ENCODE measurements at places on chromosomes 16 and 17.

GRCh38 chr17:8237886-8238285 lies 10.0 kb downstream of the CTC1 start:
- no peak for DNase-seq

DNA sequence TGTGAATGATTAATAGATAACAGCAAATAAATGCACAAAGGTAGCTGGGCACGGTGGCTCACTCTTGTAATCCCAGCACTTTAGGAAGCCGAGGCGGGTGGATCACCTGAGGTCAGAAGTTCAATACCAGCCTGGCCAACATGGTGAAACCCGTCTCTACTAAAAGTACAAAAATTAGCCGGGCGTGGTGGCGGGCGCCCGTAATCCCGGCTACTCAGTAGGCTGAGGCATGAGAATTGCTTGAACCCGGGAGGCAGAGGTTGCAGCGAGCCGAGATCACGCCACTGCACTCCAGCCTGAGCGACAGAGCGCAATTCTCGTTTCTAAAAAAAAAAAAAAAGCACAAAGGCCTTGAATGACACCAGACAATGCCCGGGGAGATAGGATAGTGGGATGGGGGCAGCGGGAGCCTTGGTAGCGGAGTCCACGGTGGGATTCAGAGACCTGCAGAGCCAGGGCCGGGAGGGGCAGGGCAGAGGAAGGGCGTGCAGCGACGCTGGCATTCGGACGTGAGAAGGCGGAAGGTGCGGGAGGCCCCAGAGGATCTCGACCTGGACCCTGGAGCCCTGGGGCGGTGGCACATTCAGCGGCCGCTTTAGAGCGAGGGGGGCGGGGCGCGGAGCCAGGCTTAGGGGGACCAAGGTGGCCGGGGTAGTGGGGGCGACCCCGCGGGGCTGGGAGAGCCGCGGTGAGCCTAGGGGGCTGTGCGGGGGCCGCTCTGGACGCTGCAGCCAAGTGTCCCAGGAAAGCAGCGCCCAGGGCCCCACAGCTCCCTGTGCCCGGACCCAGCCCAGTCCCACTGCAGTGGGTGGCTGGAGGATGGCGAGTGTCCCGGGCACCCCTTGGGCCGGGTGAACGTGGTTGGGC lies 999 bp upstream of the FLYWCH2 start:
- DNase-seq, result no peak

DNA sequence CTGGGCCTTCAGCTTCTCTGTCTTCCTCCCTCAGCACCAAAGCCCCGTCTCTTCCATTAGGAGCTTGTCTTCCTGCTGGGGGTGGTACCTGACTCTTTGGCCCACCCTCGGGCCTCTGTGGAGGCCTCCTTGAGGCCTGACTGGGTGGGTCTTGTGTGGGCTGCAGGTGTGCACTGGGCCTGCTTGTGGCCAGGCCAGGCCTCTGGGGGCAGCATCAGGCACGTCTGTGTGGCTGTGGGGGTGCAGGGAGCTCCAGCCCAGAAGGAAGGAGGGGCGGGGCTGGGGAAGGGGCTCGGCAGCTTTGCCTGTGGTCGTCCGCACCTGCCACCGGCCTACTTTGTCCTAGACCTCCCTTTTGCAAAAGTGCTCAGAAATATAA lies 7.0 kb downstream of the PIGQ start:
- no peak for DNase-seq

GRCh38 chr16:86317813-86318650 lies 192.3 kb upstream of the FOXF1 start:
- DNase-seq, result no peak

DNA sequence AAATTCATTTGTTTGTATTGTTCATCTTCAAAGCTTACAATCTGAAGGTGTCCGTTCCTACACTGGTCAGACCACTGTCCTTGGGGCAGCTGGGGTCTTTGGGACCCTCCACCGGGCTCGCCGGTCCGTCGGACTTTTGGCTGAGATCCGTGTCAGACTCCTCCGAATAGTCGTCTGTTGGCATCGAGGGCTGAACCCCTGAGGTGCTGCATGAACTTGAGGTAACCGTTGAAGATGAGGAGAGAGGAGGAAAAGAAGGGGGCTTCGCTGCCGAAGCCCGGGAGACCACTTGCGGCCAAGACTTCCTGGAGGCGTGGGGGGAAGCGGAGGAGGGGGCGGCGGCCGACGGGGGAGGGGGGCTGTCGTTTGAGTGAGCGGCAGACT lies 260.8 kb downstream of the ZFHX3 start:
- DNase-seq, result no peak

DNA sequence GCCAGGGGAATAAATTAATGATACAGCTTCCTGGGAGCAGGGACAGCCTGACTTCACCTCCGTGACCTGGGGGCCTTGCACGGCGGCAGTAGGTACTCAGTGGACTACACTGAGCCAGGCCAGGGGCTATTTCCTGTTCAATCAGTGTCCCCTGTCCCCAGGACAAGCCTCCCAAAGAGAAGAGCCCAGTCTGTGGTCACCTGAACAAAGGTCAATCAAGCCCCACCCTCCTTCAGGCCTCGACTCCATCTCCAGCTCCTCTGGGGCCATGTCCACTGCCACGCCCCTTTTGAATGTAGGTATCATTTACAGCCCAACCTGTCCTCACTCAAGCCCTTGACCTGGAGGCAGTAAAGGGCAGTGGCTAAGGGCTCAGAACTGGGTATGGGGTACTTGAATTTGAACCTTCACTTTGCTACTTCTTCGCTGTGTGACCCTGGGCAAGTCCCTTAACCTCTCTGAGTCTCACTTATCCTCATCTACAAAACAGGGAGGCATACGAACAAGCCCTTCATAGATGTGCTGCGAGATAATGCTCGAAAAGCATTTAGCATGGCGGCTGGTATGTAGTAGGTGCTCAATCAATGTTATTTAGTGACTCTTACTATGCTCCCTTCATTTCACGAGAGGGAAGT lies 29.0 kb downstream of the MYH11 start:
- DNase-seq, result no peak

DNA sequence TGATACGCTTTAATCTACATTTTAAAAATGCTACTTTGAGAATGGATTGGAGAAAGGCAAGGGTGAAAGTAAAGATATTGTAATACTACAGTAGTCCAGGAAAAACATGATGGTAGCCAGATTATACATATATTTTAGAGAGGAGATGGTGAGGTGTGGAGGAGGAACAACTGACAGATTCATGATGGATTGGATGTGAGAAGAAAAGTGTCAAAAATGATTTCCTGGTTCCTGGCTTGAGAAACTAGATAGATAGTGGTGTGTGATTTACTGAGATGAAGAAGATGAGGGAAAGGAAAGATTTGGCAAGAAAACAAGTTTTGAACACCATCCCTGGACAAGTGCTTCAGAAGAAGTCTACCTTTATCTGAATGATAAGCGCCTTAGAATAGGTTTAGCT lies 80.5 kb downstream of the CHD9 start:
- no peak for DNase-seq

- no peak for DNase-seq
Measured at GRCh38 chr16:71430744-71431143, 11.1 kb downstream of the TLE7 start.

DNA sequence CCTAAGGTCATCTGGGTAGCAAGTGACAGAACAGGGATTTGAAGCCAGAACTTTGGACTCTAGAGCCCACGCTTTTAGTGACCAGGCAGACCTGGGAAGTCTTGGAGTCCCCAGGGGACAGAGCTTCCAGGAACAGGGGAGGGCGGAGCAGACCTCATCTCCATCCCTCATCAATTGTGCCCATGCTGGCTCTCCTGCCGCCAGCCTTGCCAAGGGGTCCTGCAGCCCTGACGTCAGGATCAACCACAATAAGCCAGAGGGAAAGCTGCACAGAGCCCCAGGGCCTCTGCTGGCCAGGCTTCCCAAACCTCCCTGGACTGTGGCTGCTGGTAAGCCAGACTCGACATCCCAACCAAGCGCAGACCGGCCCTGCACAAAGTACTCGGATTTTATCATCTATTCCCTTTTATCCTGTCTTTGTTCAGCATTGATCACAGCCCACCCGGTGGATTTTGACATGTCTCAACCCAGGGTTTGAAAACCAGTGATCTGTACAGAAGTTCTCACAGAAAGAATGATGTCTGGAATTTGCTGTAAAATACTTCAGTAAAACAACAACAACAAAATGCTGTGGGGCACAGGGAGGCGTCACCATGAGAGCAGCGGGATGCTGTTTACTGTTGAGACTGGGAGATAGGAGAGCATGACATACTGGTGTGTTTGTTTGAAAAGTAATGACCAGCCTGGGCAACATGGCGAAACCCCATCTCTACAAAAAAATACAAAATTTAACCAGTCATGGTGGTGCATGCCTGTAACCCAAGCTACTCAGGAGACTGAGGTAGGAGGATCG lies 11.8 kb downstream of the C16orf74 start:
- DNase-seq, result no peak

GRCh38 chr16:31009894-31010584 lies 399 bp downstream of the STX1B start:
- DNase-seq, result no peak

DNA sequence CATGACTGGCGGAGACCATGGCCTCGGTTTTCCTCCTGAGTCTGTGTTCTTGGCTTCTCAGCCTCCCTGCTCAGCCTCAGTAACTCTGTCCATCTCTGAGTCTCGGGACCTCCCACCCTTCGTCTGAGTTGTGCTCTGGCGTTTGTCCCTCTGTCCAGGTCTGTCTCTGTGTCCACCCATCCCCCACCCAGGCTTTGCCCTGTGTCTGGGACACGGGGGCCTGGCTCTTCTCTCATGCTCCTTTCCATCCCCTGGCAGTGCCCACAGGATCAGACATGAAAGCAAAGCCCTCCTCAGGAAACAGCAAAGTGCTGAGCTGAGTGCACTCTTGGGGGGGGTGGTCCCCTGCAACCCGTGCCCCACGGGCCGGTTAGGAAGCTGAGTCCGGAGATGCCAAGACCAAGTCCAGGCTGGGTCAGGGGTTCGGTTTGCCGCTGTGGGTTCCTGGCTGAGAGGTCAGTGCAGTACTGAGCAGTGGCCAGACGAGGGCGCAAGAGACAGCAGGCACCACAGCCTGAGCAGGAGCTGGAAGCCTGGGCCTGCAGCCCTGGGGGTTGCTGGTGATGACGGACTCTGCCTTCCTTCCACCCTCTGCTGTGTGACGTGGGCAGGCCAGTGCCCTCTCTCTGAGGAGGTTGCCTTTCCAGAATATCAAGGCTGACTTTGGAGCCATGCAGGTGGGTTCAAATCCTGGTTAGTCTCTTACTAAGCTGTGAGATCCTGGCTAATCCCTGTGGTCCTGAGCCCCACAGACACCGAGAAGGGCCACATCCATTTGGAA lies 2.5 kb downstream of the P2RX1 start:
- peak; percentile 60 for DNase-seq

DNA sequence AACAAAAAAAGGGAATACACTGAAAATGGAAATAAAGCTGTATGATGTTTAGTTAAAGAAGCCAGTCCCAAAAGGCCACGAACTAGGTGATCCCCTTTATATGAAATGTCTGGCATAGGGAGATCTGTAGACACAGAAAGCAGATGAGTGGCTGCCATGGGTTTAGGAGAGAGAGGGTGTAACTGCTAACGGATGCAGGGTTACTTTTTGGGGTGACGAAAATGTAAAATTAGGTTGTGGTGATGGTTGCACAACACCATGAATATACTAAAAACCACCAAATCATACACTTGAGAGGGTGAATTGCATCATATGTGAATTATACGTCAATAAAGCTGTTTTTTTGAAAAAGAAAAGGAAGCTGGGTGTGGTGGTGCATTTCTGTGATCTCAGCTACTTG lies 99.6 kb downstream of the ADCY9 start:
- no peak for DNase-seq
